ENCODE measurements at places on chromosomes 7 and 10.

DNA sequence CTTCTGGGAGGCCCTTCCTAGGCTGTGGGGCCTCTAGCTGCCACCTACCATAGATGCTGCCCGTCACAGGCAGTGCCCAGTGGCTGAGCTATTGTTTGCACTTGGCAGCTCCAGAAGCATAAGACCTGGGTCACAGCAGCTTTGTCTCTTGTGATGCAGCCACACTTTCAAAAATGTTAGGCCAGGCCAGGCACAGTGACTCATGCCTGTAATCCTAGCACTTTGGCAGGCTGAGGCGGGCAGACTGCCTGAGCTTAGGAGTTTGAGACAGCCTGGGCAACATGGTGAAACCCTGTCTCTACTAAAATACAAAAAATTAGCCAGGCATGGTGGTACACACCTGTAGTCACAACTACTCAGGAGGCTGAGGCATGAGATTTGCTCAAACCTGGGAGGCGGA, 9.5 kb upstream of the KAZALD1 start:
- DNase-seq: no peak

- no peak for DNase-seq
These were observed 99.9 kb downstream of the FAM53B start for GRCh38 chr10:124644236-124644635.

- DNase-seq: no peak
These were observed 4.0 kb downstream of the ARHGAP22 start for GRCh38 chr10:48600645-48601505.

DNA sequence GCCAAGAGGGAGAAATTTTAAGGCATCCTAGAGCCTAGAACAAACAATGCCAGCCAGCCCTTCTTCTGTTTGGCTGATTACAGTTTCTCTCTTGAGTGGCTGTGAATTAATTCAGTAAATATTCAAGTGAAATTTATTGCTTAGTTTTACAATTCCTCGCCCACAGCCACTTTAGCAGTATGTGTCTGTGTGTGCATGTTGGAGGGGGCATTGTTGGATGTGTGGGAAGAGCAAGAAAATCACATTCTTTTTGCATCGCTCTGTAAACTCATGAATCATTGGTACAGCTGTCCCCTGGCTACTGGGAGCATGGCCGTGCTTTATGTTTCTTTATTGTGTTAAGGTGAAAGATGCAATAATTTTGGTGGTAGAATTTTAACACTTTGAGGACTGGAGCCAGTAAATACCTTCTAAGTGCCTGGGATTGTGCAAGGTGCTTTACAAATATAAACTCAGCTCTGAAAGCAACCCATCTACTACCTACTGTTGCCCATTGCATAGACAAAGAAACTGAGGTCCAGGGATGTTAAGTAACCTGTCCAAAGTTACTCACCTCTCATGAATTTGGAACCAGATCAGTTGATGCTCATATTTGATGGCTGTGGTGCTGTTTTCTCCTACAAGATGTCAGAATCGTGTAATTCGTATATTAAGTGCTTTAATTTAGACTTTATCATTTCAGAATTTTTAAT, 89.9 kb upstream of the BTBD16 start:
- no peak for DNase-seq

GRCh38 chr7:116829041-116829440, 33.3 kb upstream of the CAPZA2 start:
- DNase-seq: no peak

DNA sequence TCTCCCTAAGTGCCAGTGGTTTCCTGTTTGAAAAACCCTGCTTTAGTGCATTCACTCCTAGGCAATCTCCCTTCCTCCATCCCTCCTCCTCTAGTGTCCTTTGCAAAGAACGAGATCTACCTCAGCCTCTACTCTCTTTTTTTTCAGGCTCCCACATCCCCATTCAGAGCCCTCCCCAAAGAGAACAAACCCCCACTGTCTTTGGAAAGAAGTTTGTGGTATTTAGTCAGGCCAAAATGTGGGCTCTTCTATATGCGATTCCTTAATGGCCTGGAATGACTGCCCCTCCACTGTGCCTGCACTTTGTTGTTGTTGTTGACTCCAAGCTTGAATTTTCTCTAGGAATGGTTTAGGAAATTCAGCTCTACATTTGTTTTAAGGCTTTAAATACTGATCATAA, 36.3 kb downstream of the PALS2 start:
- no peak for DNase-seq

DNA sequence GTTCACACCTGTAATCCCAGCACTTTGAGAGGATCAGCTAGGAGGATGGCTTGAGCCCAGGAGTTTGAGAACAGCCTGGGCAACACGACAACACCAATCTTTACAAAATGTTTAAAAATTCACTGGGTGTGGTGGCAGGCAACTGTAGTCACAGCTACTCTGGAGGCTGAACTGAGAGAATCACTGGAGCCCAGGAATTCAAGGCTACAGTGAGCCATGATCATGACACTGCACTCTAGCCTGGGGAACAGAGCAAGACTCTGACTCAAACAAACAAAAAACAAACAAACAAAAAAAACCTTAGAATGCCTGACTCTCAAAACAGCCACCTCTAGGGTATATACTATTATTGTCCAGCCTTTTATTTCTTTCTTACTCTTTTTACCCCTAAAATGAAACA, 56.5 kb upstream of the PAPSS2 start:
- no peak for DNase-seq

GRCh38 chr10:78177491-78178185, 144.0 kb downstream of the RPS24 start:
- no peak for DNase-seq

DNA sequence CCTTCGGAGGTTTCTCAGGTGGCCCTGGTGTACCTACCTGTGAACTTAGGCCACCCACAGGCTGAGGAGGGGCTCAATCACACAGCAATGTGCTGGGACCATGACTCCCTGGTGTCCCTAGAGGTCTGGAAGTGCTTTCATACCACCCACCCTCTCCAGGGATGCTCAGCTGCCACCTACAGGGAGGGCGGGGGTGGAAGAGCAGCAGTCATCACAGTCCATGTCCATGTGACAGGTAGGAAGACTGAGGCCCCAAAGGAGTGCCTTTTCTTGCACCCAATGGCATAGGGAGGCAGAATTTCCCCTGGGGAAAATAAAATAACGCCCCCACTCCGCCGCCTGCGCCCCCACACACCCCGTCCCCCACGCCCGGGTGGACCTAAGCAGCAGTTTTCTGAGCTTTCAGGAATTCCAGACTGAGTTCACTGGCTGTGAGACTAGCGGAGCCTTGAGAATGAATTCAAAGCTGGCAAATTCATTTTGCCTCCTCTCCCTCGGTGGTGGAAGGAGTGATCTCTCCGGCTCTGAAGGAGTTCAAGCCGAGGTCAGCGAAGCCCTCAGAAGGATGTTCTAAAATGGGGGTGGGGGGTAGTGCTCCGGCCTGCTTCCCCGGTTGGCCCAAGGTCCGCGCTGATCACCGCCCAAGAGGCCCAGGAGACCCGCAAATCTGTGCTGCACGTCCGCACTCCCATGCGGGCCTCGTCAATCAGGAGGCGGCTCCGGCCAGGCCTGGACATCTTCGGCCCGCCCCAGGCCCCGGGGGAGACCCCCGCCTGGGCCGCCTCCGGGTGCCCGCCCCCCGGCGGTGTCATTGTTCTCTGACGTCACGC, 2.1 kb upstream of the ZMIZ1 start:
- DNase-seq: no peak

DNA sequence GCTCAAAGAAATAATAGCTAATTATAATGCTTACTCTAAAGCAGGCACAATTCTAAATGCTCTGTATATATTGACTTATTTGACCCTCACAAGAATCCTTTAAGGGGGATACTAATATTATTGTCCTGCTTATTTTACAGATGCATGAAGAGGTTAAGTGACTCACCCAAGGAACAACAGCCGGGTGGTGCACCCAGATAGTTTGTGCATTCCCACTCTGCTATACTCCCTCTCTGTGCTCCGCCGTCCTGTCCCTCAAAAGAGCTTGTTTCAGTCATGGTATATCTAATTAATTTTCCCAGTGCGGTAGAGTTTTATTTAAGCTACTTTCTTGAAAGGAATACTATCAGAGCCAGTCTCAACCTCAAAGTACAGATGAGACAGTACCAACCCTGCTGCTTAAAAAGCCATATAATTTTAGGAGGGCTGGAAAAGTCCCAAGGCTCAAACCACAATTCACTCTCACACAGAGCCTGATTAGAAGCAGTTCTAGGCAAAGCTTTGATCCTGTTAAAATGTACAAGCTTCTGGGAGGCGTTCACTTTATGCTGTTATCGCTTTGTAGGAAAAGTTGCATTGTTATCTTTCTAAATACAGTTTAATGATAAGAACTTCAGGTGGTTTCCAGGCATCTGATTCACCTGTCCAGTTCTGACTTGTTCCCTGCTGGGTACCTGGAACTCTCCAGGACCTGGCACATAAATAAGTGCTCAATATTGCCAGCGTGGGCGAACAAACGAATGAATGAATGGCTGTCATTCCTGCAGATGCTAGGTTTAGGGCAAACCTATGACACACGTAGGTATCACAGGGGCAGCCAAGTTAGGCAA, 261.5 kb upstream of the KLF14 start:
- DNase-seq: no peak

GRCh38 chr7:35253460-35253709, 515 bp downstream of the TBX20 start:
- no peak for DNase-seq

- DNase-seq: no peak
These were observed 129.0 kb upstream of the TCF7L2 start for GRCh38 chr10:112821038-112821437.

DNA sequence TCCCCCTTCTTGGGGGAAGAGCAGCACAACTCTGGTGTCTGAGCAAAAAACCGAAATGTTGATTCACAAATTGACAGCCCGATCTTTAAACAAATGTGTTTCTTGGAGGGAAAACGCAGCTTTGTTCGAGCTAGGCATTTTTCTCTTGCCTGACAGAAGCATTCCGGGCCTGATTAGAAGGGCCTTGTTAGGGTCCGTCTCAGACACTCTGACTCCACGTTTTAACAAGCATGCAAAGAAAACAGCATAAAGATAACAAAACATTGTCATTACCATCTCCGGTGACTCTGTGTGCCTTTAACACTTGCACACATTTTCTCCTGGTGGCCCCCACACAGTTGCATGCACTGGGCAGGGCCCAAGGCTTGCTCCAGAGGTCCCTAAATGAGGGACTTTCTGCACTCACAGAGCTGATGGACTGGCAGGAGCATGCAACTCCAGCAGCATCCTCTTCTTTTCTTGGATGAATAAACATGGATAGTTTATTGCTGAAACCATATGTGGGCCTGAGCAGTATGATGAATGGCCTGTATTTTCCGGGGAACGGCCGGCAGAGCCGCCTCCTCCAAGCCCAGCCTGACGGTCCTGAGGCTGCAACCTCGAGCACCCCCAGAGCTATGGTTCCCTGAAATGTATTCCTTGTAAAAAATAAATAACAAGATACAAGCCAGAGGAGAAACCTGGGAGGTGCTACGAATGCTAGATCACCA, 50.9 kb downstream of the EBF3 start:
- no peak for DNase-seq

- no peak for DNase-seq
These were observed 66.5 kb downstream of the EPDR1 start for GRCh38 chr7:37986908-37987330.

GRCh38 chr7:122363144-122363543, 58.6 kb upstream of the FEZF1 start:
- no peak for DNase-seq

GRCh38 chr10:15747632-15748031, 27.9 kb upstream of the ITGA8 start:
- DNase-seq: no peak

GRCh38 chr7:152895527-152895926, 136.0 kb downstream of the ACTR3B start:
- no peak for DNase-seq

- DNase-seq: no peak
These were observed 17.6 kb downstream of the AKR1E2 start for GRCh38 chr10:4843525-4844180.

DNA sequence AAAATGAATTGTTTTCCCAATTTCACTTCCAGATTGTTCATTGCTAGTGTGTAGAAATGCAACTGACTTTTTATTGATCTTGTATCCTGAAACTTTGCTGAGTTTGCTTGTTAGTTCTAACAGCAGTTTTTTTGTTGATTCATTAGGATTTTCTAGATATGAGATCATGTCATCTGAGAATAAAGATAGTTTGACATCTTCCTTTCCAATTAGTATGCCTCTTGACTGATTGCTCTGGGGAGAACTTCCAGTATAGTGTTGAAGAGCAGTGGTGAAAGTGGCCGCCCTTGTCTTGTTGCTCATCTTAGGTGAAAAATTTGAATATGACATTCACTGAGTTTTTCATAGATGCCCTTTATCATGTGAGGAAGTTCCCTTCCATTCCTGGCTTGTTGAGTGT, 11.9 kb upstream of the SUN1 start:
- no peak for DNase-seq

DNA sequence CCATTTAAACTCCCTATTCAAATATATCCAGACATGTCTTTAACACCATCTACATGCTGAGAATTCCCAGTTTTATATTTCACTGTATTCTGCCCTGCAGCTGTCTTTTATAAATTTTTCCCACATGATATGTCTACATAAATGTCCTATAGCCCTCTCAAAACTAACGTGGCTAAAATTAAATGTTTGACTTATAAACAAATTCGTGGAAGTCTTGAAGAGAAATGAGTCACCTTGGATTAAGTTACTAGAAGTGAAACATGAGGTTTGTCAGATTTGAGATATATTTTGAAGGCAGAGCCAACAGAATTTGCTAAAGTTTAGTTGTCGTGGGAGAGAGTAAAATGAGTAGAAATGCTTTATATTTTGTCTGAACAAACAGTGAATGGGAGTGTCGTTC, 386.9 kb upstream of the CNTNAP2 start:
- no peak for DNase-seq

GRCh38 chr7:45203936-45204445, 46.4 kb downstream of the RAMP3 start:
- DNase-seq: no peak

DNA sequence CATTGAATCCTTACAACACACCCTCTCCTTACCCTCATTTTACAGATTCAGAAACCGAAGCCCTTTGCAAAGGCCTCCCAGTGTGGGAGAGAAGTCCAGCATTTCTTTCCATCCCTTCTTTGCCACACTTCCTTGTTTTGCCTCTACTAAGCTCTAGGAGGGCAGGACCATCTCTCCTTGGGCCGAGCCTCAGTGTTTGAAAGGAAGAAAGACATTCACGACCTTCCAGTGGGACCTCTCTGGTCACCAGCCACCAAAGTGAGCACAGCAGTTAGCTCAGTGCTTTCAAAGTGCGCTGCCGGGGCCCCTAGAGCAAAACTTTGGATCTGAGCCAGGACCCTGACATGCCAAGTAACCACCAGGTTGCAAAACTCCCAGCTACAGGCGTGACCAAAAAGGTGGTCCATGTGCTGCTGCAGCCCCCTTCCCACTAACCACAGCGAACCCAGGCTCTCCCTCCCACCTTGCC, 12.4 kb downstream of the CTBP2 start:
- peak; percentile 9 for DNase-seq

DNA sequence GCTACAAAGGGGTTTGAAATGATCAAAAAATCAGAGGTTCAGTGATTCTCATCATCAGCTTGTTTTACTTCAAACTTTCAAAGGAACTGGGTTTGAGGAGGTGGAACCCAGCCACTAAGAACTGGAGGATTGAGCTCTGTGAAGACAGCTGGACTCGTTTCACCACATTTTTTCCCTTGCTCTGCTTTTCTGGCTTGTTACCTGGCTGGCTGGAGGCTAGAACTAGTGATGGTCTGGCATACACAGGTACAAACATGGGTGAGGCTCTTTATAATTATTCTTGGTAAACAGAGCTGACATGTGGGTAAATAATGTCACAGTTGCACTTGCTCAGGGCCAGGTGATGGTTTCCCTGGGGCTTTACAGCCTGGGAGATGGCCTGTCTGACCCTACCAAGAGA, 352.5 kb downstream of the FGFR2 start:
- DNase-seq: no peak

- no peak for DNase-seq
These were observed 14.7 kb downstream of the CDNF start for GRCh38 chr10:14822879-14823755.
